Activated naive CD4-positive, alpha-beta T cell (primary cell): ENCODE measurements at places on chromosomes 1 and 21.

DNA sequence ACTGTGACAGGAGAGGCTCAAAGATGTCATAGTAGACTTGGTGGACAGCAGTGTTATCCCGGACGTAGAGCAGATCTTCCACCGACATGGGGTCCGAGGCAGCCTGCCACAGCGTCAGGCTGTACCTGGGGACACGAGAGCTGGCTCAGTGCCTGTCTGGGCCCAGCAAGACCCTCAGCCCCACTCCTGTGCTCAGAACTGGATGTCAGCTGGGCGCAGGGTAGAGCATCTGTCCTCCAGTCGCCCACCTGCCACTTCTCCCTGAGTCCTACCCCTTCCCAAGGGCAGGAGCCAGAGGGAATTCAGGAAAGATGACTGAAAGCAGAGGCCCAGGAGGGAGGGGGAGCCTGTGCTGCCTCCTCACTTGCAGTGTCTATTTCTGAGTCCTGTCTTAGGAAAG, 11.7 kb downstream of the FAM151A start:
- no peak for DNase-seq

GRCh38 chr1:94654031-94654430, 112.5 kb upstream of the F3 start:
- no peak for DNase-seq

DNA sequence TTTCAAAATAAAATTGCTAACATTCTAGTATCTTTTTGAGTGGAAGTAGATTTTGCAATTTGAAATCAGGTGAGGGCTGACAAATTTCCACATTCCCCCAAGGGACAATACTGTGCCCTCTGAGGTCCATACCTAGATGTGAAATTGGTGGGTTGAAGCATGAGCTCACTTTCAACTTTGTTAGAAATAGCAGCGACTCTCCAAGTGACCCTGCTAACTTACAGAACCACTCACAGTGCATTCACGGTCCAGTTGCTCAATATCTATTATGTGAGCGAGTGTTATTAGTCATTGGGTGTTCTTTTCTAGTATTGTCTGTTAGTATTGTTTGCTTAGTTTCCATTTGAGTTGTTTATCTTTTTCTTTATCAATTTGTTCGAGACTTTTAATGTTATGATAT, 53.6 kb upstream of the ASB17 start:
- DNase-seq = no peak

- DNase-seq = no peak
These were observed 58.9 kb downstream of the ZC3H11B start for GRCh38 chr1:219553934-219554502.

GRCh38 chr1:12556957-12557935, 60.8 kb downstream of the DHRS3 start:
- DNase-seq = no peak

GRCh38 chr1:91141858-91142257, 120.0 kb upstream of the ZNF644 start:
- no peak for DNase-seq

DNA sequence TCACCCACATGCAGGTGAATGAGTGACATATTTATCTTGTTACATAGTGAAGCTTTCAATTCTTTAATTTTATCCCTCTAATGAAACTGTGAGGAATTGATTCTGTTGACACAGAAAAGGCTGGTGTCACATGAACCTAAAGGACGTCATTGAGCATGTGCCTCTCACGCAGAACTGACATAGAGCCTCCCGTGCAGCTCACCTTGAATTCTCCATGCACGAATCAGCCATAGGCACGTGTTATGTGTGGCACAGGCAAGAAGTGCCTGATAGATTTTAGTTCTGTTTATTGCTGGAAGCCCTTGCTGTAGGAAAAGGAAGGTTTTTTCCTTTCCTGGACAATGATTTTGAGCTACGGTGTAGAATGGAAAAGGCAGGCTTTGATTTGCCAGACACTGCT, 11.3 kb downstream of the ADARB1 start:
- no peak for DNase-seq

GRCh38 chr1:246768403-246769020, 44.3 kb downstream of the SCCPDH start:
- DNase-seq = no peak

- DNase-seq = no peak
These were observed 74.2 kb downstream of the ST3GAL3 start for GRCh38 chr1:43781574-43781973.

DNA sequence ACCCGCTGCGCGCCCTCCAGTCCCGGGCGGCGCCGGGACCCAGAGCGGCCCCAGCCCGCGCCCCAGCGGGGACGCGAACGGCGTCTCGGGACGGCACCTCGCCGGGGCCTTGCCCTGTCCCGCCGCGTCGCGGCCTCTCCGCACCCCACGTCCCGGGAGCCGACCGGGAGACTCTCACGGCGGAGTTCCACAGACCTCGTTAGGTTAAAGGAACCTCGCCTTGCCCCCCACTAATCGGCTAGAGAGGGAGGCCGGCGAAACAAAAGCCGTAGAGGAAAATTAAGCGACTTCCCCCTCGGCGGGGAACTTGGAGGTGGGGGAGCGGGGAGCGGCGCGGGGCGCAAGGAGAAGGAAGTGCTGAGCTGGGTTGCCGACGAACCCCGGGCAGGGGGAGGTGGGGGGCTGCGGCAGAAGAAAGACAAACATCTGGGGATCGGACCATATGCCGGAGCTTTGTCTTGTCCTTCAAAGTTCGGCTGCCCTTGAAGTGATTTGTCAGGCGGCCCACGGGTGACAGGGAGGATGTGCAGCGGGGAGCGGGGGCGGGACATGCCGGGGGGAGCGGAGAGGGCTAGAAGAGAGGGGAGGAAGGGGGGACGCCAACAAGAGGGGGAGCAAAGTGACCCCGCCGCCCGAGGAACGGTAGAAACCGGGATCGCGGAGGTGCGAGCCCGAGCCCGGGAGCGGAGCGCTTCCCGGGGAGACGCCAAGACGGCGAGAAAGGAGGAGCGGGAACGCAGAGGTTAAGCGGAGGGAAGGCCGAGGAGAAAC, 120.0 kb upstream of the RRP15 start:
- DNase-seq = no peak

DNA sequence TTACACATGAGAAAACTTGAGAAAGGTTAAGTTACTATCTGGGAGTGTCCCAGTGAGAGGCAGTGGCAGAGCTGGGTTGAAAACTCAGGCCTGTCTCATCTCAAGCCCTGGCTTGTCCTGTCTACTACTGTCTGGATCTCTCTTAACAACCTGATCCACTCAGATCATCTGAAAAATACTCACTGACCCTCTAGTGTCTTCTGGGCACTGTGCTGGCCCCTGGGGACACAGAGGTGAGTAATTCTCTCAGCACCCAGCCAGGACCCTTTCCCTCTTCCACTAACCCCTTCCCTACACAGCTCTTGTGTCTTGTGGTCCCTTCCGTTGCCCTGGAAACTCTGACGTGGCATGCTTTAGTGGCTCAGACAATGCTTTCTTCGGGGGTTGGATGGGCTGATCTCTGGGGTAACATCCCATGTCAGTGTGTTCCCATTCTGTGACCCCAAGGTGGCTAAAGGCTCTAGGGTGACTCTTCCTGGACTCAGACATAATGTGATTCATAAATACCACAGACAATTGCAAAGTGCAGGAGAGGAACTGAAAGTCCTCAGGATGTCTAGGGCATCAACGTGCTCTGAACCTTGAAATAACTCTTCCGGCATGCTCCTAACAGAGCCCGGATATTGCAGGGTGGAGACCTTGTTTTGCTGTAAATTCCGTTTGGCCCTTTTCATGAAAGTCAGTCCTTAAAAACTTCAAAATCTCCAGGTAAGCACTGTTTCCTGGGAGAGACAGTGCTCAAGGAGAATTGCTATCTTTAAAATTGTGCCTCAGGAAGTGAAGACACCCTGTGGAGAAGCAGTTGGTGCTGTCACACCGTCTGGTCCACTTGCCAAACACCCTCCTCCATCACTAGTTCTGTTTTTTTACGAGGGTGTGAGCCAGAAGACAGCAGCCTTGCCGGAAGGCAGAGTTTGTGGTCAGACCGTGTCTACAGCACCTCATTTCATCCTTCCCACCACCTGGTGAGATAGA, 4.0 kb downstream of the SHISAL2A start:
- peak; percentile 44 for DNase-seq

- DNase-seq = no peak
These were observed 132.5 kb upstream of the IVNS1ABP start for GRCh38 chr1:185449378-185450059.

- DNase-seq = no peak
These were observed 666 bp downstream of the PAFAH2 start for GRCh38 chr1:25996966-25997827.

GRCh38 chr1:56331892-56332567, 247.3 kb downstream of the PLPP3 start:
- no peak for DNase-seq

GRCh38 chr1:39573736-39574624, 2.6 kb downstream of the PABPC4 start:
- DNase-seq = no peak

DNA sequence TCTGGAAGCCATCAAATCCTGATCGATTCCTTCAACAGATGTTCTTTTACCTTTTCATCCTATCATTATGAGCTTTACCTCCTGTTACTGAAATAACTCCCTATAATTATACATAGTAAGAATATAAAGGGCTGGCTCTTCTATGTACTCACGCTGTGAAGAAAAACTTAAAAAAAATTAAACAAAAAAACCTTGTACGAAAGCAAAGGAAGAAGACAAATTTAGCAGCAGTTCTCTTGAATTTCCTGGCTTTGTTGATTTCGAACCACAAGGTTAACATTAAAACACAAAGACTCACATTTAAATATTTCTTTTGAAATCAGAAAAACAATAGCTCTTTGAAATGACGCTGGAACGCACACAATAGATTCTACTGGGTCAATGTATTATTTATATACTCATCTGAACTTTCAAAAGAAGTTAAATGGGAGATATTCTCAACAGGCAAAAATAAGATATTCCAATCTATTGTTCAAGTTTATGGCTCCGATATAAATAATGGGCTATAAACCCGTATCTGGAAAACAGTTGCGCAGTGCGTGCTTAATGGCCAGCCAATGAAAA, 13.6 kb upstream of the SPEN start:
- DNase-seq = no peak

- no peak for DNase-seq
These were observed 90.9 kb downstream of the LRRC8C start for GRCh38 chr1:89723863-89724262.

GRCh38 chr1:151995774-151996173, 2.1 kb upstream of the S100A10 start:
- DNase-seq = no peak

DNA sequence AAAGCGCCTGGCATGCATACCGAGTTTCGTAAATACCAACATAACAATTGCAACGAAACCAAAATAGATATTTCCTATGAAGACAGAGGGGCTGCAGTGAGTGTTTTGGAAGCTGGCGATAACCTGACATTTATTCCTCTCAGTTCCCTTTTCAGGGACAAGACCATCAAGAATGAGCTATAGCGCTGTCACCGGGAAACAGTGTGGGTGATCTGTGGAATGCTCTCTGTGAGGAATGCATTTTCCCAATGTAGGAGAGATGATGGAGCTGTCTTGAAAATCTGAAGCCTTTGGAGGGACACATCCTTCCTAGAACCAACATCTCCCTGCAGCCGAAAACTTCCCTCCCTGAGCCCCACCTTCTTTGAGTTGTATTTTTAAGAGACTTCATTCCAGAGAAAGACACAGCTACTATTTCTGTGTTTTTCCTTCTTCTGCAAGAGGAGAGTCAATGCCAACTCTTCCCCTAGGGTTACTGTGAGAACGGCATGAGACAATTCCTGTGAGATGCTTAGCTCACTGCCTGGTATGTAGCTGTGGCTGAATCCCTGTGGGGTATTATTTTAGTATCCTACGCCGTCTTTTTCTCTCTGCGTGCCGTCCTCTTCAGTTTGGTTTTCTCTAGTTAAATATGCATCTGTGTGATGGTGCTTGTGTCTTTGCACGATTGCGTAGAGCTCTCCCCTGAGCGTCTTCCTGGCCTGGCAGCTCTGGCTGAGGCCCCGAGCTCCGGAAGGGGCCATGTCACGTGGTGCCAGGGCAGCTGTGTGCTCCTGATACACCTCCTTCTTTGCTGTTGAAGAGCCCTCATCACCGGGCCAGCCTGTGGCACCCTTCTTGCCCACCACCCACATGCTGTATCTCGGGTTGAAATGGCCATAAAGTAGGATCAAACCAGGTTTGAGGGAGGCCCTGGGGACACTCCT, 45.2 kb downstream of the AJAP1 start:
- no peak for DNase-seq

DNA sequence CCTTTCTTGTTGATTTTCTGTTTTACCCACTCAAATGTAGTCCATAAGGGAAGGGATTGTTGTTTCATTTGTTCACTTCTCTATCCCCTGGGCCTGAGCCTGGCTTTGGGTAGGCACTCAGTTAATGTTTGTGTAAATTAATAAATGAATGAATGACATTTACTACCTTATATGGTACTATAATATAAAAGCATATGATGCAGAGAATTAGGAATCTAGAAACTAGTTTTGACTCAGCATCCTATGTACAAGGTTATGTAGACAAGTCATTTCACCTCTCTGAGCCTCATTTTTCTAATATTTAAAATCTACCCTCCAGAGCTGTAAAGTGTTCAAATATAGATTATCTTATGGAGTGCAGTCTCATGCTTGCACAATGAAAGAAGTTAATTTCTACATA, 68.9 kb upstream of the S1PR1 start:
- no peak for DNase-seq

GRCh38 chr1:86184426-86184825, 27.9 kb upstream of the COL24A1 start:
- no peak for DNase-seq

DNA sequence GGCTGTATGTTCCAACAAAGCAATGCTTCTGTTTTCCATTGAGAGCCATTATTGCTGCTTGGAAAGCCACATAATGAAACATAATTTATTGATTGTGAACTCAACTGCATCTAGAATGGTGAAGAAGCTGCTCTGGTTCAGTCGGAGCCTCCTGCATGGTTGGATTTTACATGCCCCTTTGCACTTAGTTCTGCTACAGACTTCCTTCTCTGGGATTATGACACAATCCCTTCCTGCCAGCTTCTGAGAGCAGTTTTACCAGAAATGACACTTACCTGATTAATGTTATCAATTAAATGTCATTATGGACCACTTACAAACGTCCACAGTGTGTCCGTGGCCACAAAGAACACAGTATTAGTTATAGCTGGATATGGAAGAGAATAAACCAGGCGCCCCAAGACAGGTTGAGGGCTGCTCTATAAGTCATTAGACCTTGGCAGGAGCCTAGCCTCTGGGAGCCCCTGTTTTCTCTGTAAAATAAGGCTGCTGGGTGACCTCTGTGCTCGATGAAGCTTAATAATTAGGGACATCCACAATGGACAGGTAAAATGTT, 7.0 kb upstream of the CD58 start:
- DNase-seq = no peak

DNA sequence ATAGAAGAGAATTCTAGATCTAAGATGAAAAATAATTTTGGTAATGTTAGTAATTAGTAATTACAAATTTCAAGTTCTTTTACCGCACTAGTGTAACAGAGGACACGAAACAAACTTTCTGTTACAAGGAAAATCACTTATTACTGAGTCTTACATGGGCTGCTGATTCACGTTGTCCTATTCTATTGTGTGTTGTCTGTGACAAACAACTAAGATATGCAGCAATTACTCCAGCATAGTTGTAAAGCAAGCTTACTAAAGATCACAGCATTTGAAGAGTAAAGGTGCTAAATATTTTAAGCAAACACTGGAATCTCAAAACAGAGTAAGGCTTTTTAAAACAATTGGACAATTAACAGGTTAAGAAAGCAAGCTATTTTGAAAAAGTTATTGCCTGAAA, 502.3 kb downstream of the KCNT2 start:
- no peak for DNase-seq
